Epithelial cell of proximal tubule (primary cell): ENCODE measurements at places on chromosomes 11 and 22.

DNA sequence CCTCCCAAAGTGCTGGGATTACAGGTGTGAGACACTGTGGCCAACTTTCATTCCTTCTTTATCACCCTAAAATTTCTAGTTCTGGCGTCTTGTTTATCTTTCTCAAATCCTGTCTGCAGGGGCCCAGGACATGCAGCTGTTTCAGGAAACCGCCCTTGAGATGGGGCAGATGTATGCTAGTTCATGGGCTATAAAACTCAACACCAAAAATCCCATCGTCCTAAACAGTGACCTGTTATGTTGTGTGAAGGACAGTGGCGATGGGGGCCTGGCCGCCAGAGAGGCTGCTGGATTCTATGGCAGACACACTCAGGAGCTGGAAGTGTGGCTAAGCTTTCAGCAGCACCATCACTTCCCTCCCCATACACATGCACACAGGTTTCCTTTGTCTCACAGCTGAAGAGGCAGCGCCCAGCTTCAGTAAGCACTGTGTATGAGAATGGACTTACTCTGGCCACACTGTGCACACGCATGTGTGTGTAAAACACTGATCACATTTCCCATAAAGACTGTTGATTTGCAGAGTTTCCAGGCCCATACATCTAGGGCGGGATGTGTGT lies 36.7 kb downstream of the MARK2 start:
- DNase-seq = no peak

DNA sequence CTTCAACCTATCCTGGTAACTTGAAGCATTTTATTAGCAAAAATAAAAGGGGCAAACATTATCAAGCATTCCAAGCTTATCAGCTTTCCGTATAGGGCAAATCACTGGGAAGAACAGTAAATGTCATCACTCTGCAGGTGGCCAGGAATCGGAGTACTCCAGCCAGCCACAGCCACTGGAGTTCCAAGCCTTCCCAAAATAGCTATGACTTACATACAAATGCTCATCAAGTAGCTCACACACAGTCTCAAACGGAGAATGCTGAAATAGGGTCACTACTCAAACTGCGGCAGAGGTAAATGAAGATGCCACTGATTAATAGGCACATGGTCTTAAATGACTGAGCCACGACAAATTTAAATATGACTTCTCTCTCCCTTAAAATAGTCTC lies 2.1 kb downstream of the USP28 start:
- DNase-seq = no peak

DNA sequence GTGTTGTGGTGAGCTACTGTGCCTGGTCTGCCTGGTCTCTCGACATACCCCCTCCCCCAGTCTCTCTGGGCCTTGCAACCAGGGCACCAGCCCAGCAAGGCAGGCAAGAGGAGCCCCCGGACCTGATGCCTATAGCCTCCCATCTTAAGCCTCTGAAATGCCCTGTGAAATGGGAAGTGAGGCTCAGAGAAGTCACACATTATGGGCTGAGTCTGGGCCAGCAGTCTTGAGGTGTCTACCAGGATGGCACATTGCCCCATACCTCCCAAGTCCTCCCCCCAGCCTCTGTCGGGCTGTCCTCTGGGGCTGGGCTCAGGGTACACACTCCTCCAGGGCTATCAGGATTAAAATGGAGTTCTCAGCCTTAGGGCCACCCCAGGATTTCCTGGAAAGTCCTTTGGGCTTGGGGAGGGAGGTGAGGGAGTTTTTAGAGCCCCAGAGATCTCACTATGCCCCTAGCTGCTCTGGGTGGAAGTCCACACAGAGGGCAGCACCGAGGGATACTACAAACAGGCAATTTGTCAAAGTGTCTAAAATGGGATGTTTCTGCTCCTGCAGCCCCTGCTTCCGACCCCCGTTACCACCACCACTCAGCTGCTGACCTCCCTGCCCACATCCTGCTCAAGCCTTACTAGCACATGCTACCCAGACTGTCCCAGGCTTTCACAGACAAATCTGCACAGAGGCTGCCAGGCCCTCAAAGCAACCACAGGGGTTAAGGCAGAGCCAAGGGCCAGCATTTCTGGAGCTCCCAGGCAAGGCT lies 3.1 kb upstream of the SH3BP1 start:
- no peak for DNase-seq

- DNase-seq = no peak
Measured at GRCh38 chr11:90844041-90844440, 621.2 kb upstream of the CHORDC1 start.

- DNase-seq = no peak
Measured at GRCh38 chr11:17314232-17314547, 37.4 kb upstream of the NCR3LG1 start.

GRCh38 chr22:24873226-24873625 lies 67.2 kb downstream of the SGSM1 start:
- no peak for DNase-seq
